ENCODE measurements at places on chromosomes 13 and 19. TPM values are rescaled to one million over a fixed set of nuclear protein-coding genes. Genes with fewer than 3 reads are reported as not detected.

Gene CLEC4M
- not detected for total RNA-seq

GRCh38 chr13:97749174-97749573 is 204.3 kb upstream of the IPO5 start:
- peak; percentile 3 for DNase-seq

Gene IRS2
- total RNA-seq = 2.8 TPM

GRCh38 chr13:39037410-39037879 is 444 bp downstream of the PROSER1 start:
- DNase-seq = no peak

Gene TICAM1
- 17.5 TPM for total RNA-seq

Gene TEX101
- total RNA-seq = not detected

Gene CYP4F8
- not detected for total RNA-seq

Gene ZNF414
- 21.6 TPM for total RNA-seq

Gene TYROBP
- 1.5 TPM for total RNA-seq

DNA sequence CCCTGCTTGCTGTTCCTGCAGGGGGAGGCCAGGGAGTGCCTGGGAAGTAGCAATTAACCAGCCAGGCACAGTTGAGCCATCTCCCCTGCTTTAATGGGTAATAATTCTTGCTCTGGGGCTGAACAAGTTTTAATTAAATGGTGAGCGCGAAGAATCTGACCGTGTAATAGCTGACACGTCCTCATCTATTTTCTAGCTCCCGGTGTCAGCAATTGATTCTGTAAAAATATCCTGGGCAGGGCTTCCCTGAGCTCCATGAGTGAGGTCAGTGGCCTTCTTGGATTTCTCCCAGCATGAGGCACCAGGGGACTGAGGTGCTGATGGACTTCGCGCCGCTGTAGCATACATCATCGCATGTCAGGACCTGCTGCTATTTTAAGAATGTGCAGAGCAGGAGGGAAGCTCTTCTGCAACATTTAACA is 26.9 kb downstream of the SIPA1L3 start:
- no peak for DNase-seq

DNA sequence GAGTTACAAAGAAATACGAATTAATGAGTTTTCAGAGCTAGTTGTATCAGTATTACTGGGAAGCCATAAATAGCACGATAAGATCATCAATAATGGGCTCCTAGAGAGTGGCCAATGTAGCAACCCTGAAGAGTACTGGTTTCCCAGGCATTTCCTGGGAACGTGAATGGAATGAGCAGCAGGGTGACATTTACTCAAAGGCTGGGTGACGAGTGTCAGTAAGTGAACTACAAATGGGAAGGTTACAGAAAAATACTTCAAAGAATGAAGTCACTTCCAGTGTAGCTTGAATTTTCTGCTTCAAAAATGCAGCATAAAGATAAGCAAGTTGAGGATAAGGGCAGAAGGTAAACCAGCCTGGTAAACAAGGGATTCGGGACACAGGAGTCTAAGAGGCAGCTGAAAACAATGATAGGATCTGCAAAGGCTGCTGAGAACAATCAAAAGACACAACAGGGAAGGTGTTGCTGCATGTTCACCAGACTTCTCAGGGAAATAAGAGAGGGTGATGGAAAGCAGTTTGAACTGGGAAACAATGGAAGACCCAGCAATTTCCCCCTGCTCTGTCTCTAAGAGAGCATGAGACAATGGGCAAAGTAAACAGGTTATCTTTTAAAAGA is 48.6 kb upstream of the POSTN start:
- no peak for DNase-seq

- peak; percentile 64 for DNase-seq
Measured at GRCh38 chr13:45333977-45334922, 6.7 kb downstream of the TPT1 start.

Gene CLEC11A
- total RNA-seq = 2.7 TPM

- no peak for DNase-seq
Measured at GRCh38 chr19:35291259-35291658, 702 bp upstream of the MAG start.

DNA sequence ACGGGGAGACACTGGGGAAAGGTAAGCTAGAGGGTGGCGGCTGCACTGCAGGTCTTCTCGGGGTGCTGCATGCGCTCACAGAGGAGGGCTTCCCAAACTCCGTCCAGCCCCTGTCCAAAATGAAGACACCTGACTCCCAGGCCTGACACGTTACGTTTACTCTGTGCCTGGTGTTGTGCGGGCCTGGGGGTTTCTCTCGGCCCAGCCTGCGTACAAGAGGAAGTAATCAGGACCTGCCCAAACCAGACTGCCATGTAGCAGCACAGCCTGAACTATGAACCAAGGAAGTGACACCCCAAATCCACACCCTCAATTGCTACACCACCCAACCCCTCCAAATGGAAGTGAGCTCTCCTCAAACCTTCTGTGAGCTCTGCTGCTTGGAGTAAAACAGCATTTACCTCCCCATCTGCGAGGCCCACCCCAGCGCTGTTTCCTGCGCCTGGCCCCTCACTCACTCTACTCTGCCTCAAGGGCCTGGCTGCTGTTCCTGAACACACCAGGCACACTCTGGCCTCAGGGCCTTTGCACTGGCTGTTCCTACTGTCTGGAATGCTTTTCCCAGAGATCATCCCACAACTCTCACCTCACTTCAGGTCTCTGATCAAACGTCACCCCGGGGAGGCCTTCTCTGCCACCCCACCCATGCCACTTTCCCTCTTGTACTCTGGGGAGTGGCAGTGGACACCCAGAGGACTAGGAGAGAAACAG is 3.0 kb downstream of the HSPBP1 start:
- DNase-seq = no peak

GRCh38 chr19:3632739-3633558 is 6.4 kb upstream of the CACTIN start:
- DNase-seq = no peak

GRCh38 chr13:113109151-113110047 is 3.8 kb downstream of the F7 start:
- DNase-seq = peak; percentile 44

Gene TNNT1
- not detected for total RNA-seq

- no peak for DNase-seq
Measured at GRCh38 chr13:95779522-95779921, 102.6 kb downstream of the DNAJC3 start.

- no peak for DNase-seq
Measured at GRCh38 chr13:36352350-36352749, 6.2 kb upstream of the SPART start.

Gene SEMA6B
- not detected for total RNA-seq

DNA sequence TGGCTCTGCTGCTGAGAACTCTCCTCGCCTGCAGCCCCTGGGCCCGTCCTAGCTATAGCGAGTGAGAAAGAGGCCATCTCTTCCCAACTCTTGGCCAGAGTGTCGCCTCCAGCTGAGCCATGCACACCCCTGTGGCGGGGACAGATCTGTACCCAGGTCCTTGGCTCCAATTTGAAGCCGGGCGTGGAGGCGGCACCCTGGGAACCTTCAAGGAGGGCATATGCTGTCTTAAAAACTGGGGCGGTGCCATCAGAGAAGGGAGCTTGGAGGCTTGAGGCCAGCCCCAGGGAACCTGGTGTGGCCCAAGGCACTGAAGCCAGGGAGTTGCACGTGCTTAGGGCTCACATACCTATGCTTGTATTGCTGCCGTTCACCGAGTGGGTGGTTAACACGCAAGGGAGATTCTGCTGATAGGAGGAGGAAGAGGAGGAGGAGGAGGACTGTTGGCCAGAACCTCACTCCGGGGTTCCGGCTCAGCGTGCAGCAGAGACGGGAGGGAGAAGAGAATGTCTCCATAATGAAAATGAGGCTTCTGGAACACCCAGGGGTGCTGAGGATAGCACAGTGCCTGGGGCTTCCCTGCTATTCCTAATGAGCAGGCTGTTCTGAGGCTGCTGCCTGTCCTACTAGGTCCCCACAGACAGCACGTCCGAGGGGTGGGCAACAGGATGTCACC is 40.7 kb downstream of the COMP start:
- no peak for DNase-seq

Gene HNRNPA1L2
- 9.2 TPM for total RNA-seq

Gene TRPC4
- total RNA-seq = not detected

Gene THSD8
- total RNA-seq = 36.2 TPM

- DNase-seq = no peak
Measured at GRCh38 chr13:36910545-36910944, 9.5 kb downstream of the SMAD9 start.

Gene MYH14
- not detected for total RNA-seq

DNA sequence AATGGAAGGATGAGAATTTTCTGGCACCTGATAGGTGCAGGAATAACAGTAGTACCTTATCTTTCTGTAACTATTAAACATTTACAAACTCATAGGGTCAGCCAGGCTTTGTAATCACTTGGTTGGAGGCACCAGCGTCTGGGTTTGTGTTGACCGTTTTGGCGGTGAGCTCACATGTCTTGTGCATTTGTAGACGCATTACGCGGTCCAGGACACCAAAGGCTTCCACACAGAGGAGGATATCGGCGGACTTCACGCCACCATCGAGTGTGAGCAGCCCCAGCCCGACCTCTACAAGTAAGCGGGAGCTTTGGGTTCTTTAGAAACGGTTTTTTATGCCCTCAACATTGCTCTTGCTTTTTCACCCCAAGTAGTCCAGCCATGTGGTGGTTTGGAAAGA is 129.3 kb downstream of the ATP11A start:
- no peak for DNase-seq

Gene MEF2B
- 2.6 TPM for total RNA-seq

Gene F7
- total RNA-seq = 0.45 TPM

- DNase-seq = peak; percentile 2
Measured at GRCh38 chr13:61286148-61286745, 129.4 kb downstream of the PCDH20 start.

Gene TMC4
- not detected for total RNA-seq

GRCh38 chr13:48500652-48501197 is 32.2 kb downstream of the RCBTB2 start:
- no peak for DNase-seq

DNA sequence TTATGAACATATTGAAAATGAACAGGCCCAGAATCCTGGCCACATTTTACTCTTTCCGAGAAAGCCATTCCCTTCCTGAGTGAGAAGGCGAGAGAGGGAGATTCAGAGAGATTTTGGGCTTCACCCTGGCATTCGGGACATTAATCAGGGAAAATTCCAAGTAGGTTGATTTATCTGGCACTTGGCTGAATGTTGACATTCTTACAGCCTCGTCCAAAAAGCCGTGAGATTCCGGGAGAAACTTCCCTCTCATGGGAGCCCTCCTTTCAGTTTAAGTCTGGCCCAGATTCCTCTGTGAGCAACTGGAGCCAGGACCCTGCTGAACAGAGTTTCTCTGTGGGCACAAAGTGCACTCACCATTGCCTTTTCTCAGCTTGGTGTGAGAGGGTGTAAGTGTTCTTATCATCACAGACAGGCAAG is 129.2 kb upstream of the PEG3 start:
- no peak for DNase-seq

DNA sequence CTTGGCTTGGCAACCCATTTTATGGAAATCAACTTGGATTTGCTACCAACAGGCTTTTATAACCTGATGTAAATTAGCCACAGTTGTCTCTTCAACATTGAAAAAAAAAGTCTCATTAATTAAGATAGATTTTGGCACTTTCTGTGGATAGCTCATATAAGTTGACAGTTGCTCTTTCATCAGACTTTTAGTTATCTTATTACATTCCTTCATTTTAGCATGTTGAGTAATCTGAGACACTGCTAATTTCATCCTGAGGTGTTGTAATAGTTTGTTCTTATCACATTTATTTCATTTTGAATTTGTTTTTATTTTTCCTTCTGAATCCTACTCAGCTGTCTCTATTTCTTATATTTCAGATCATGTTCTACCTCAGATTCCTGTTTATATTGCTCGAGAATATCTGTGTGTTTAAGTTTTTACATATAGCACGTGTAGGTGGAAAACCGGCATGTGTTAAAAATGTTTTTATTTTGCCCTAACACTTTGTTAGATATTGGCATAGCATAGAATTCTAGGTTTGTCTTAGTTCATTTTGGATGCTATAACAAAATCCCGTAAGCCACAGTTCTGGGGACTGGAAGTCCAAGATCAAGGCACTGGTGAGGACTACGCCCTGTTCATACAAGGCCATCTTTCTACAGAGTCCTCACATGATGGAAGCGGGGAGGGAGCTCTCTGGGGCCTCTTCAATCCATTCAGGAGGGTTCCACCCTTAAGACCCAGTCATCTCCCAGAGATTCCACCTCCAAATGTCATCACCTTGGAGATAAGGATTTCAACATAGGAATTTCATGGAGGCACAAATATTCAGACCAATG is 239.4 kb downstream of the COL4A1 start:
- DNase-seq = no peak

GRCh38 chr19:51123802-51124201 is 904 bp upstream of the SIGLEC9 start:
- no peak for DNase-seq

DNA sequence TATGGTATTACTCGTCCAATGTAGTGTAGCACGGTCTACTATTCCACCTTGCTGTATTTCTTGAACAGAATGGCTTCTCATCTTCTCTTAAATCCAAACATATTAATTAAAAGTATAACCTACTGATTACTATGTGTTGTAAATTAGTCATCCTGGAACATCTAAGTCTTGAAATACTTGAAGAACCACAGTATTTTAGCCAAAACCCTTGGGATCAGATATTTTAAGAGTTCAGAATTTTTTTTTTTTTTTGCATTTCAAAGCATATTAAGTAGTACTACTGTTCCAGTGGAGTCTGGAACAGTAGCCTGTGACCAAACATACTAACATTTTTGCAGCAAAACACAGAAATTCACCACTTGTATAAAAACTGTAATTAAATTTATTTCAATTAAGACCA is 30.1 kb downstream of the ZC3H13 start:
- DNase-seq = no peak

DNA sequence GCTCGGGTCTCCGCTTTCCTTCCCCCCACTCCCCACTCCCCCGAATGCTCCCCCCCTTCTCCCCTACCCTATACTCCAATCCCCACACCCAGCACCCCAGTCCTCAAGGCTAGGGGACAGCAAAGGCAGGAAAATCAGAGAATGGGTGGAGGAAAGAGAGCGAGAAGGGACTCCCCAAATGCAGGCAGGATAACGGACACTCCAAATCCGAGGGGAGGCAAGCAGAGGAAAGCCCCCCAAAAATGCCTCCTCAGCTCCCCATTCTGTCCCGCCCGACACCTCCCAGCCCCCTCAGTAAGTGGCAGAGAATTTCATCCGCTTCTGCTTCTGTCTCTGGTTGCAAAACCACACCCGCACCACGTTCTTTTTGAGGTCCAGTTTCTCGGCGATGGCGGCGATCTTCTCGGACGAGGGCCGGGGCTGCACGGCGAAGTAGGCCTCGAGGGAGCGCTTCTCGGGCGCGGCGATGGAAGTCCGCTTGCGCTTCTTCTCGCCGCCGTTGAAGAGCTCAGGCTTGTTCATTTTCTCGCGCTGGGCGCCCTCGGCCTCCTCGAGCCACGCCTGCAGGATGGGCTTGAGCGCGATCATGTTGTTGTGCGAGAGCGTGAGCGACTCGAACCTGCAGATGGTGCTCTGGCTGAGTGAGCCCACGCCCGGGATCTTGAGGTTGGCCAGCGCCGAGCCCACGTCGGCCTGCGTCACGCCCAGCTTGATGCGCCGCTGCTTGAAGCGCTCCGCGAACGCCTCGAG is 2.1 kb downstream of the POU4F1 start:
- no peak for DNase-seq

Gene SLC25A41
- not detected for total RNA-seq

- no peak for DNase-seq
Measured at GRCh38 chr19:7788933-7789323, 25.9 kb downstream of the CLEC4M start.

Data from activated CD8-positive, alpha-beta T cell treated with anti-CD3 and anti-CD28 coated beads for 36 hours (primary cell).